ENCODE measurements at places on chromosomes 6 and 20.

- DNase-seq: no peak
Measured at GRCh38 chr6:105179244-105180065, at the start of gene POPDC3. Gene POPDC3, minus strand, starts transcription at chr6:105180014. Its CDS starts 18,105 bp downstream, at chr6:105161909.

DNA sequence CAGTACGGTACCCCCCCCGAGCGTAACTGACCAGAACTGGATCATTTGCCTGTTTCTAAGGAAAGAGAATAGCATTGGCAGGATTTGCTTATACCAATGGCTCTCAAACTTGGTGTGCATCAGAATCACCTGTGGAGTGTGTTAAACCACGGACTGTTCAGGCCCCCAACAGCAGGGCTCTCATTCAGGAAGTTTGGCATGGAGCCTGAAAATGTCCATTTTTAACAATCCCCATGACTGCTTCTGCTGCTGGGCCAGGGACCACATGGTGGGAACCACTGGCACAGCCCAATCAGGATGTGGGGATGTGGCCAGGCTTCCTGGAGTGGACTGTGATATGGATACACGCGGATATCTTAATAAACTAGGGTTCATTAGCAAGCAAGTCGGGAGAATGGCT lies 53.9 kb downstream of the GTF2H5 start:
- no peak for DNase-seq

GRCh38 chr6:144217264-144217663 lies 66.9 kb downstream of the STX11 start:
- no peak for DNase-seq

DNA sequence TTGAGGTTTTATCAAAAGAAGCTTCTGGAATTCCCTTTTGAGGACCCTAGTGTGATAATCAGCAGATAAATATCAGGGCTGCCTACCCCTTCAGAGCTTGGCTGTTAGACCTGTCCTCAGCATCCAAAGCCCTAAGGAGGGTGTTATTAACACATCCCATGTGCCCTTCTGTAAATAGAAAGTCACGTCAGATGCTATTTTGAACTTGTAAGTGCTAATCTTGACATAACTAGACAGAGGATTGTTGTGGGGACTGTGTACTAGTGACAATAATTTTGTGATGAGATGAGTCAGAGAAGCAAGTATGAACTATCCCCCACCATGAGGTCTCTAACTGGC lies 4.9 kb upstream of the LAMA4 start:
- no peak for DNase-seq

DNA sequence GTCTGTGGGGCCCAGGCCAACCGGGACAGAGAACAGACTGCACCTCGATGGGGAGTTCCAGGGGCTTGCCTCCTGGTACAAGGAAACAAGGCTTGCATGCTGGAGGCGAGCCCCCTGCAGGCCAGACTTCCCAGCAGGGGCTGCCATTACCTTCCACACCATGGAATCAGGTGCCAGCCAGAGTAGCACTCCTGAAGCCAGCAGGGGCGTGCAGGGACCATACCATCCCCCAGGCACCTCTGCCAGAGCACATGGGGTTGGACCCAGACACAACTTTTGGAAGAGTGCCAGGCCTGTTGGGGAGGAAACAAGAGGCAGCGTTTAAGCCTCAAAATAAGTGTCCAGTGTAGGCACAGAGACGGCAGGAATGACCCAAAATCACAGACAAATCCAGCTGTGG lies 6.5 kb downstream of the DDO start:
- no peak for DNase-seq

DNA sequence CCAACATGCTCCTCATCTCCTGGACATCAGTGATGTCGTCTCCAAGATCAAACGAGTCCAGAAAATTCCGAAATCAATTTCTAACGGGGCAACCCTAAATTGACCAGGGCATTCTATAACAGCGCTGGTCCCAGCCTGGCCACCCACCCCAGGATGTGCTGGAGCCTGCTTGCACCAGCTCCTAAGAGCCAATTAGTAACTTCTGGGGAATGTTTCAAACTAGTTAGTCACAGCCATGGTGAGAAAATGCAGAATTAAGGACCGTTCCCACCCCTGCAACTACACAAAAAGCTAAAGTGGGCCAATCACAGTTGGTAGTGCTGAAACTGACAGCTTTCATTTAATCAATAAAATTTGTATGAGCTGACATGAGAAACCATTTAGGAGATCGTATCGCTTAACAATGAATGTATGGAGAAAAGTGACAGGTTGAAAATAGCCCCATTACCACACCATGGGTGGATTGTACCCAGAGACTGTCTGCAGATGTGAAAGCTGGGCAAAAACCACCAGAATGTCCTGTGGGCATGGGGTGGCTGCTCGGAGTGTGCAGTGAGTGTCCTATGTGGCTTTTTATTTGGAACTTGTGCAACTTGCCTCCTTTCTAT lies 165.7 kb upstream of the AFDN start:
- peak; percentile 41 for DNase-seq

DNA sequence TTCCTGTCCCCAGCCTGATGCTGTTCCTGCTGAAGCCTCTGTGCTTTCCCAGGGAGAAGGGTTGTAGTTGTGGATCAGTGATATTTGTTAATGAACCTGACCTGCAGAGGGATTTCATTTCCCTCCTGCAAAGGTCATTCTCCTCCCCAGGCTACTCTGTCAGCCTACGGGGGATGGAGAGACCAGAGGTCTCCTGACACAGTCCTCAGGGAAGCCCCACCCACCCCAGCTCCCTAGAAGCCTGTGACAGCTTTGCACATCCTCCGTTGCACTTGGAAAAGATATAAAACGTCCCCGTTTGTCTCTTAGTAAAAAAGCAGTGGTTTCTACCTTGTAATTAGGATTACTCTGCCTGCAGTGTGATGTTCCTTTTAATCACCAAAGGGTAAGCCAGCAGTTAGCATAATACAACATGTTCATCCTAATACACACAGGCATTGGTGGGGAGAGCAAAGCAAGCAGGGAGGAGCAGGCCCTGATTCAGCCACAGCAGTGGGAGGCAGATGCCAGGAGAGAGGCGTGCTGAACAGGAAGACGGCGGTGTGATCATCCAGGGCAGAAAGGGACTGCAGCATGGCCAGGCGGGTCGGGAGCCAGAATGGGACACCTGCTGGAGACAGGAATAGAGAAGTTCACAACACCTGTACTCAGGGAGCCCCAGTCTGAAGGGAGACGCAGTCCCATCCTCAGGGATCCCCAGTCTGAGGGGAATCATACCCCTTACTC lies 293.5 kb downstream of the LRFN2 start:
- no peak for DNase-seq

DNA sequence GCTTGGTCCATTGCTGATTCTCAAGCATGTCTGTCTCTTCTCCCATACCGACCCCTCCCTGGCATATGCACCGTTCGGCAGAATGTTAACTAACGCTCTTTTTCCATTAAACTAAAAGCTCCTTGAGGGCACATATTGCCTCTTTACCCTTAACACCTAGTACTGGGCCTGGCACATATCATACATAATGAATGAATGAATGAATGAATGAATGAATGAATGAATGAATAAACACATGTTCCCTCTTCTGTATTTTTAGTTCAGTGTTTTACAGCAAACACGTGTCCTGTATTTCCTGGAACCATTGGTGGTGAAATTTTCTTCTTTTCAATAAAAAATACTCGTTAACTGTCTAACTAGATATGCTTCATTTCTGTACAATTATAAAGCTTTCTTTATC lies 174.4 kb upstream of the DTNBP1 start:
- no peak for DNase-seq

DNA sequence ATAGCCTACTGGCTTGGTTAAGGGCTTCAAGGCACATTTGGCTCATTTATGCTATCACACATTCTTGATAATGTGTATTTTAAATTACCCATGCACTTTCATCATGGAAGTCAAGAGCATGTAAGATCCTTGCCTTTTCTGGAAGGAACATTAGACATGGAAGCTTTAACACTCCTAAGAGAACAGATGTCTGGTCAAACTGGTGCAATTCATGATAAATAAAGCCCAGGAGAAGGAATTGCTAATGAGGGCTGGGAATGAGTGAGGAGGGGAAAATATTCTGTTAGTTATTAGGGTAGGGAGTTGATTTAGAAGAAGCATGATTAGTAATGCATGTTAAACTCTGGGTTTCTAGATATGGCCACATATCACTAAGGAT lies 688.6 kb upstream of the CITED2 start:
- no peak for DNase-seq

GRCh38 chr6:11212664-11213063 lies 19.8 kb downstream of the NEDD9 start:
- DNase-seq: no peak

DNA sequence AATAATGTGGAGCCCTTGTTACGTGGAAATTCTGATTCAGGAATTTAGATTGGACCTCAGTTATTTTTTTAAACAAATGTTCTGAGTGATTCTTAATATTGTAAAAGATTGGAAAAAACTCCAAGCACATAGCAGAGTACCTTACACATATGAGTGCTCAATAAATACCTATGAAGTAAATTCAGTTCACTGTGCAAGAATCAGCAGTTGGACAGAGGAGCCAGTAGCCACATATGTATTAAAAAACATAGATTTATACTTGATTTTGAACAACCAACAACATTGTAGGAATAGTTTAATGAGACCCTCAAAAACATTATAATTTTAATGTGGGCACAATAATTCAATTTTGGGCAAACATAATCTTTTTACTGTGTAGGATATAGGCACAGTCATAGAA lies 109.3 kb upstream of the B3GAT2 start:
- no peak for DNase-seq

DNA sequence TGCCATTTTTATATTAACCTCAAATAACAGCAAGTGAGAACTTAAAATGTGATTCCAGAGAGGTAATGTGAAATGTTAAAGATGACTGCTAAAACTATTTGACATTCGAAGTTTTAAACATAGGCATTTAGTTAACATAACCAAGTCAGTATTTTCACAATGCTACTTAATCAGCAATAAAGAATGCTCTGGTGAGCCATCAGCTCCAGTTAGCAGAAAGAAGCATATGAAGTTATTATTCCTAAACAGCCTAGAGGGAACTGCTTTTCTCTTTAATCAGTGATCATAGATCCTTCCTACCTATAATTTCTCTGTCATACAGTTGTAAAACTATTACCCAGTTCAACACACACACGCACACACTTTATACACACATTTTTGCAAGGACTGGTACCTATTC lies 60.1 kb downstream of the MMS22L start:
- DNase-seq: no peak

DNA sequence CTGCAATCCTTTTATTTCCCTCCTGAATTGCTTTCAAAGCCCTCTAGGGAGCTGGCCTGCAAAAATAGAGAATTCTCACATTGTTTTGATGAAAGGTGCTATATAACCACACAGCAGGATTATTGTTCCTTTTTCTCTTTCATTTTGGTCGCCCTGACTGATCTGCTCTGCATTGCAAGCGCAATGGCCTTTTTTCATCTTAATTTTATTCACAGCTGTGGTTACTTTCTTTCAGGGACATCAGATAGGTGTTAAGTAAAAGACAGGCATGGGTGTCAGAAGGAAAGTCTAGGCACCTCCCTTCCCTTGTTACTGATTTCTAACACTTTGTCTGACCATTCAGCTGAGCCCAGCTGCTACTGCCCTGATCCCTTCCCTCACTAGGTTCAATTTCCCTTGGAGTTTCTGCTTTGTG lies 850.5 kb upstream of the MAP3K7 start:
- no peak for DNase-seq

GRCh38 chr6:95318137-95318536 lies 259.2 kb upstream of the MANEA start:
- no peak for DNase-seq

DNA sequence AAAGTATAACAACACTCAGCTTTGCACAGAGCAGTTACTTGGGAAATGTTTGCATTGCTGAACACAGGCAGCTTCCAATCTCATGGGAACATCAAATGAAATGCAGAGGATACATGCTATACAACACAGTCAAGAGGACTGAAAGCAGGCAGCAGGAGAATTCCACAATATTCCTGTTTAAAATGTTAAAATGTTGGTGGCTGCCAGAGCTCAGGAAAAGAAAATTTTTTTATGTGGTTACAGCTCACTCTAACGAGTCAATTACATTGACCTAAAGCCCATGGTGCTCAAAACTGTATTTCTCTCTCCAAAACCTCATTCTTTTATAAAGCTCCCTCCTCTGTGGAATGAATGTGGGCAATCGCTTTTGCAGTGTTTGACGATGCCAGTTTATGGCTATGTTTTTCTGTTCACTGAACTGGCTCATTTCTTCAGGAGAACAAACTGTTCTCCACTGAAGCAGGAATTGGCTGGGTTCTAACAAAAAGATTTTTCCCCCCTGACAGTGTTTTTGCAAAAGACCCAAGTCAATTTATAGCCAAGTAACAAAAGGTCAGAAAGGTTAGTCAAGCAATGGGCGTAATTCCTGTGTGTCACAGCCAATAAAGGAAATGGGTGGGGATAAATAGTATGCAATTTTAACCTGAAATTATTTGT lies 69.0 kb downstream of the ZHX3 start:
- DNase-seq: peak; percentile 71

GRCh38 chr6:56151609-56152224 lies 95.7 kb downstream of the COL21A1 start:
- no peak for DNase-seq

- peak; percentile 60 for DNase-seq
Measured at GRCh38 chr6:11432713-11433450, 104.7 kb upstream of the TMEM170B start.

DNA sequence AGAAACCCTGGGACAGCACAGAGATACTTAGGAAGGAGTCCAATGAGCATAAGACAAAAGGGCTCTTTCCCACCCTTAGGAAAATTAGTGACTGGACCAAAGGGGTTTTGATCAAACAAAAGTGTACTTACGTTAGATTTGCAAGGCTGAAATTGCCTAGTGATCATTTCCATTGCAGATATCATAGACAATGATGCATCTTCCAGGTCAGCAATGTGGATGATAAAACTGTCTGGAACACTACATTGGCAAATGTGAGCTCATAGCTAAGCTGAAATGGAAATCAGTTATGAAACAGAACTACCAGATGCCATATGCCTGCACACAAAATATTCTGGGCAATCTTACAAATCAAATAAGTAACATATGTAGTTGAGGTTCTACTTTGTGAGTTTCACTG lies 34.0 kb downstream of the LY86 start:
- no peak for DNase-seq

GRCh38 chr6:40626886-40627285 lies 39.7 kb upstream of the LRFN2 start:
- no peak for DNase-seq

DNA sequence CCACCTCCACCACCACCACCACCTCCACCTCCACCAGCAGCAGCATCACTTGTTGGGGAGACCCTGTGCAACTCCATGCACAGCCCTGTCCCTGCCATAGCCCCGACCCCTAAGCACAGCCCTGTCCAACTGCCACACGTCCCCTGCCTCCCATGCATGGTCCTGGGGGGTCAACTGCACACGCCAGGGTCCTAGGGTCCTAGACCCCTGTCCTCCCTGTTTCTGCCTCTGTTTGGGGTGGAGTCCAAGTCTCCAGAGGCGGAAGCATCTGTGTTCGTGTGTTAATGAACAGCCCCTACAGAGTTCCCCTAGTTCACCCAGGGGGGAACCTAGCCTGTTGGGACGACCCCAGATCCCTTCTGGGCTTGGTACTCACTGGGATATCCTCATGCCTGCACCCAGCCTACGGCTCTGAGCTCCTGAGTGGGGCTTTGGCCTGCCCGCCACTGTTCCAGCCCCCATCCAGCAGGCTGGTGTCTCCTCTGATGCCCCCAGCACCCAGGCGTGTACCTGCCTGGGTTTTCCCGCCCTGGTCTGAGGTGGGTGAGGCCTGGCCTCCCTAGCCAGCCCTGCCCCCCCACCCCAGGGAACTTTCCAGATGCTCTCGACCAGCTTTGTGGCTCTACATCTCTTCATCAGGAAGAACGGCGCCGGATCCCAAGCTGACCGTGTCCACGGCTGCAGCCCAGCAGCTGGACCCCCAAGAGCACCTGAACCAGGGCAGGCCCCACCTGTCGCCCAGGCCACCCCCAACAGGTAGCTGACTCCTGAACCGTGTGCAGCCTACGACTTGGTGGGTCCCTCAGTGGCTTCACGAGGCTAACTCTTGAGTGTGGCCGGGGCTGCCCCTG lies 2.5 kb upstream of the TNFRSF6B start:
- no peak for DNase-seq

All from kidney epithelial cell (primary cell).